ENCODE measurements at places on chromosomes 7 and 10.

DNA sequence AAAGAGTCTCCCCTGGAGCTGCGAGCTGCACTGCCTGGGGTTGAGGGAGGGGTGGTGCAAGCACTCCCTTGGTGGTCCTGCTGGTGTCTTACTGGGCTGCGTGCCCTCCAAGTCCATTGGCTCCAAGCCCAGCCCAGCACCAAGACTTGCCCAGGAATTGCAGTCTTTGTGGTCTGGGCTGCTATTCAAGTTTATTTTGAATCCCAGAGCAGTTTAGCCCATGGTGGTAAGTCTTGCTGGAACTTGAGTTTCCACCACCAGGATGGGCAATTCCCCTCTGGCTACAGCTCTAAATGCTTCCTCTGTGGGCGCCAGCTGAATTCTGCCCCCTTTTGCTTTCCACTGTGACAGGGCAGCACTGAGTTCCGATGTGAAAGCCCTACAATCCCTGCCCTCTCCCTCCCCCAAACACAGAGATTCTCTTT is 25.1 kb downstream of the GALNT11 start:
- no peak for DNase-seq

DNA sequence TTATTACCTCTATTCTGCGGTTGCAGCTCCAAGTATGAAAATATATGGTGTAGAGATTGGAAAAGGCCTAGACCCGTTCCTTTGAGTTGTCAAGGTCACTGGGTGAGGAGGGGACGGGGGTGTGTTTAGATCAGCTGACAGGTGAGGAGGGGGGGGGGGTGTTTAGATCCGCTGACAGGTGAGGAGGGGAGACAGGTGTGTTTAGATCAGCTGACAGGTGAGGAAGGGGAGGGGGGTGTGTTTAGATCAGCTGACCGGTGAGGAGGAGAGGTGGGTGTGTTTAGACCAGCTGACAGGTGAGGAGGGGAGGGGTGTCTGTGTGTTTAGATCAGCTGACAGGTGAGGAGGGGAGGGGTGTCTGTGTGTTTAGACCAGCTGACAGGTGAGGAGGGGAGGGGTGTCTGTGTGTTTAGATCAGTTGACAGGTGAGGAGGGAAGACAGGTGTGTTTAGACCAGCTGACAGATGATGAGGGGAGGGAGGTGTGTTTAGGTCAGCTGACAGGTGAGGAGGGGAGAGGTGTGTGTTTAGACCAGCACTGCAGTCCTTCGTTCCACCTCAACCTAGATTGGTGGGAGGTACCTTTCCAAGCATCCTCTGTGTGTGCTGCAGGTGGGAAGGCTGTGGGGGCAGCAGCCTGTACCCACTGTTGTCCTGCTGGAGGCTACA is 655.0 kb upstream of the ADARB2 start:
- DNase-seq = no peak

DNA sequence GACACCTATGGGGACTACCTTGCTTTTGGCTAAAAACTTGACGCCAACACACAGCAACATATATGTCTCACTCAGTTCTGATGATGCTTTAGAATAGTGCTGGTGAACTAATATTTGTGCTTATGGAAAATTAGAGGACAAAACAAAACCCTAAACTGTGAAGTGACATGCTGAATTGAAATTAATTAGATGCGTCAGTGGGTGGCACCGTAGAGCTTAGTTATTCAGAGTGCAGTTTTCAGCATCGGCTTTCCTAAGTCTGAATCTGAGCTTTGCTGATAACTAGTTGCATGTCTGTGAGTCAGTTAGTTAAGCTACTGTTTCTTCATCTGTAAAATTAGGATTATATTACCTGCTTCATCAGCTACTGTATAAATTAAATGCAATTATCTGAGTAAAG is 245.0 kb upstream of the SORCS1 start:
- no peak for DNase-seq

DNA sequence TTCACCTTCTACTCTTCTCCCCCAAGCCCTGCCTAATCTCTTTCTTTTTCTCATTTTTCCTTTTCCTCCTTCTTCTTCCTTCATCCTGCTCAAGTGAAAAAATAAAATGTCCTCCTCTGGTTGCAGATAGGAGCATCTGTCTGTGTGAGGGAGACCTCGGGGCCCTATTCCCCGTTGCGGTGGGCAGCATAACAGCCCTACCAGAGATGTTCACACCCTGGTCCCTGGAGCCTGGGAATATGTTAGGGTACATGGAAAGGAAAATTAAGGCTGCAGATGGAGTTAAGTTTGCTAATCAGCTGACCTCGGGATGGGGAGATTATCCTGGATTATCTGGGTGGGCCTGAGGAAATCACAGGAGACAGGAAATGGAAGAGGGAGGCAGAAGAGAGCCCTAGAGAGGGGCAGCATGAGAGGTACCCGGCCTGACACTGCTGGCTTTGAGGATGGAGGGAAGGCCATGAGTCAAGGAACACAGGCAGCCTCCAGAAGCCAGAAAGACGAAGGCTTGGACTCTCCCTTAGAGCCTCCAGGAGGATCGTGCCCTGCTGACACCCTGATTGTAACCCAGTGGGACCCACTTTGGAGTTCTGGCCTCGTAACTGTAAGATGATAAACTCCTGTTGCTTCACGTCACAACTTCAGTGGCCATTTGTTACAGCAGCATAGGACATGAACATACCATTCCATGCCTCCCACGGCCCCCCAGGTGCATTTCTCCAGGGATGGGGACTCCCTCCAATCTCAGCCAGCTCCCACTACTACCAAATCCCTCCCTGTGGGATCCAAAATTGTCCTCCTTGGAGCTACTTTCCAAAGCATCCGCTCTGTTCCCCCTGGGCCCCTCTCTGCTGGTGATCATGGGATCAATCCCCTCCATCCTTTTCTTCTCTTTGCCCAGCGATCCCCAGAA is 39.0 kb upstream of the ZMIZ1 start:
- DNase-seq = no peak

DNA sequence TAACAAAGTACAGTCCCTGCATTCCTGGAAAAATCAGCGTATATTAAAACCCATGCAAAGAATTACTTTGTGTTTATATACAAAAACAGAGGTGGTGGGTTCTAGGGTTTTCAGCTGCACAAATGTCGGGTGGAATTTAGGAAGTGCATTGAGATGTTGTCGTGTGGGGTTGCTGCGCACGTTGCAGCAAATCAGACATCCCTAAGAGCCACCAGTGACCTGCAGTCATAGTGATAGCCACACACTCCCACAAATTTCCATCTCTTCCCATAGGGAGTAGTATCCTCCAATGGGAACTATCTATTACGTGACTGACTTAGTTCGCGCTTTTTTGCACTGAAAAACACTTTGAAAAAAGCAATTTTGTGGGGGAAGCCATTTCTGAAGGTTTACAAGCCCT is 375.2 kb upstream of the GALNT17 start:
- DNase-seq = no peak

DNA sequence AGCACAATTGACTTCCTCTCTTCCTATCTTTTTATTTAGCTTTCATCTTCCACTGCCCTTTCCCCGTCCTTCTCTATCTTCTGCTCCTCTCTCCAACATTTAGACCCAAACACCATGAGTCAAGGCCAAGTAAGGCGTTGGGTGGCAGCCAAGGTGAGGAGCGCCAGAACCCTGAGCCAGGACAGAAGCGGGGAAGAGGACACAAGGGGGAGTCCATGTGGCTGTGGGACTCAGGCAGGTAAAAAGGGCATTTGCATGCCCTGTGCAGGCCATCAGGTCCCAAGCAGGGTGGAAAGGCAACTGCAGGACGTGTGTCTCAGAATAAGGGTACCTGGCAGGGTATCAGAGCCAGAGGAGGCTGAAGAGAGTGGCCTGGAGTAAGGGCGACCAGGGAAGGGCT is 192.4 kb upstream of the PFKP start:
- no peak for DNase-seq

GRCh38 chr10:73552819-73553715 is 38.1 kb downstream of the USP54 start:
- no peak for DNase-seq

DNA sequence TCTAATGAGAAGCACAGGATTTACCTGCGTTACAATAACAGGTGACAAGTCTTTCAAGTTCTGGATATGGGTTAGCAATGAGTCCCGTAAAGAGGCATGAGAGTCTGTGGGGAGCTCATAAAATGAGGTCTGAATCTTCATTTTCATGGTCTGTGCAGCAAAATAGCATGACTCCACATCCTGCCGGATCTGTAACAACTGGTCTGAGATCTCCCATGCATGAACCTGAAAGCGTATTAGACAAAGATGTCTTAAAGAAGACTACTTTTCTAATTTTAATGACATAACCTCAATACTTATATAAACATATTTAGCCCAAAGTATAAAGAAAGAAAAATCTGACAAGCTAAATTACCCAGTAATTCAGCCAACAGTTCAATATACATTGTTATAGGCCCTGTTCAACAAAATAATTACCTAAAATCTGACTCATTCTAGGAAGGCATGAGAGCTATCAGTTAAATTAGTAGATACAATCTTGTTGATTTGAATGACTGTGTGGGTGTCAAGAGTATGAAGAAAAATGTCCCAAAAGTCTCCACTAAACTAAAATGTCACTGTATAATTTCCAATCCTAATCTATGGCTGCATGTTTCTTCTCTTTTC is 36.9 kb downstream of the TNPO3 start:
- no peak for DNase-seq

DNA sequence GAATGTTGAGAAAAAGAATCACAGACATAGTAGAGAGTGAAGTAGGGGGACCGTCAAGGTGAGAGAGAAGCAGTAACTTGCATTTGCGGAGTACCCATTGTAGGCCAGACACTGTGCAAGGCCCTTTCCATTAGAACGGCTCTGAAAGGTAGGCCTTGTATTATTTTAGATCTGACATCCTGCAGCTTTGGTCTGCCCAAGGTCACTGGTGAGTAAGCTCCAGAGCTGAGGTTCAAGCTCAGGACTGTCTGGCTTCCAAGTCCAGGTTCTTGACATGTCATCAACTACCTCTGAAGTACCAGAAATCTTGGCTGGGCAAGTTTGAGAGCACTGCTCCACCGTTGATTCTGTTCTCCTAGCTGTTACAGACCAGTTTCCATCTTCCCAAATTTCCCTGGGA is 13.2 kb upstream of the EVX1 start:
- DNase-seq = no peak

DNA sequence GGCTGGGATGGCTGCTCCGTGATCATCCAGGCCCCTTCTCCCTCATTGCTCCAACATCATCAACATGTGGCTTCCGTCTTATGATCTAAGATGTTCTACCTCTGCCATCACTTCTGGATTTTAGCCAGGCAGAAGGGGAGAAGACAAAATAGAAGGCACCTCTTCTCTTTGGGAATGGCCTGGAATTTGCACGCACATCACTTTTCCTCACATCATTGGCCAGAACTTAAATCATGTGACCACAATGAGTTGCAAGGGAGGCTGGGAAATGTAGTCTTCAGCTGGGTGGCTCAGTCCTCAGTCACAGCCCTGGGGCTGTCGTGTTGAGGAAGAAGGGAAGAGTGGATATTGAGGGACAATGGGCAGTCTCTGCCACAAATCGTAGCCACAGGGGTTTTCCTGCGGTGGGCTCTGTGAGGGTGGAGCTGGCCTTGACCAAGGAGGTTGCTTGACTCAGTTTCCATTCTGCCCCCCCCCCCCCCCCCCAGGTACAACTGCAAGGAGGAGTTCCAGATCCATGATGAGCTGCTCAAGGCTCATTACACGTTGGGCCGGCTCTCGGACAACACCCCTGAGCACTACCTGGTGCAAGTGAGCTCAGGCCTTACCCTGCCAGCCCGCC is 50.3 kb downstream of the PALD1 start:
- no peak for DNase-seq

DNA sequence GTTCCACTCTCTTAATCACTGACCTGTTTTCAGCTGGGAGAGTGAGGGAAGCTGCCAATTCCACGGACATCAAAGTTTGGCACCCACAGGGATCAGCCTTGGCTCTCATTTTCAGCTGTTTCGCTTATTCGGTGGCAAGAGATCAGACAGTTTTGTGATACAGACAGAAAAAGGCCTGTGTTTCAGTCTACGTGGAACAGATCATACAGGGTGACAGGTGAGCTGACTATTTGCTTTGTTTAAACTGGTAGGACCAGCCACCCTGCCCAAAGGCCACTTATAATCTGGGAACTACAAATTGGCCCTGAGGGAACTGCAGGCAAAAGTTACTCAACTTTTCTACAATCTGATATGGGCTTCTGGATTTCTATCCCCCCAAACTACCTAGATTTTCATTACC is 128.6 kb downstream of the ZNF467 start:
- DNase-seq = no peak

GRCh38 chr7:114981323-114981722 is 59.4 kb downstream of the MDFIC start:
- no peak for DNase-seq

DNA sequence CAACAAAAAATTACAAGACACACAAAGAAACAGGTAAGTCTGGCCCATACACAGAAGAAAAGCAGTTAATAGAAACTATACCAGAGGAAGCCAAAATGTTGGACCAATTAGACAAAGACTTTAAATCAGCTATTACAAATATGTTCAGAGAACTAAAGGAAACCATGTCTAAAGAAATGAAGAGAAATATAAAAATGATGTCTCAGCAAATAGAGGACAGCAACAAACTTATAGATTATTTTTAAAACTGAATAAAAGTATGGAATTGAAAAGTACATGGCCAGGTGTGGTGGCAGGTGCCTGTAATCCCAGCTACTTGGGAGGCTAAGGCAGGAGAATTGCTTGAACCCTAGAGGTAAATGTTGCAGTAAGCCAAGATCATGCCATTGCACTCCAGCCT is 58.5 kb downstream of the LHFPL3 start:
- no peak for DNase-seq

DNA sequence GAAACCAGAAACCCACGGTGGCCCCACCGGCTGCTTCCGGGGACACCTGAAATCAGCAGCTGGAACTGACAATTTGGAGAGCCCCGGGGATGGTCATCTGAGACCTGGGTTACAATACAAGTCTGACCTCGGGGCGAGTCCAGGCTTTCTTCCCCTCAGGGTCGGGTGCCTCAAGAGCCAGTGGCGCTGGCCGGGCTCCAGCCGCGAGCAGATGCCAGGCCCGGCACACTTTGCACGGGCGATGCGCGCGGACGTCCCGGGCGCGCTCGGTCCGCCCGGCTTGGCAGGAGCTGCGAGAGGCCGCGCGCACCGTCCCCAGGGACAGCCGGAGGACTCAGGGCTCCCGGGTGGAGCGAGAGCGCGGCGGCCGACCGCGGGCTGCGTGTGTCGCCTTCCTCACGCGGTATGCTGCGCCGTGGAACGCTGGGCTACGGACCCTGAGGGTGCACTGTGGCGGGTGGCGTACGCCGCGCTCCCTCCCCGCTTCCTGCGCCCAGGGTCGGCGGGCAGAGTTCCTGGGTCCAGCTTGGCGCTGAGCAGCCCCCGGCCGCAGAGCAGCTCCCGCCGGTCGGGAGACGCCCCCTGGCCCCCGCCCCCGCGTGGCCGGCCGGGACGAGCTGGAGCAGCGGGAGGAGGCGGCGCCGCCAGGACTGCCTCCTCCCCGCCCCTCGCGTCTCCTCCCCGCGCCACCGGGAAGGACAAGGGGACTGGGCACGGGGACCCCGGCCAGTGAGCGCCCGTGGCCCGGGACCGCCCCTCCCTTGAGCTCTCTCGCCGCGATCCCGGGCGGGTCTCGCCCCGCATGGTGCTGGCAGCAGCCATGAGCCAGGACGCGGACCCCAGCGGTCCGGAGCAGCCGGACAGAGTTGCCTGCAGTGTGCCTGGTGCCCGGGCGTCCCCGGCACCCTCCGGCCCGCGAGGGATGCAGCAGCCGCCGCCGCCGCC is at the start of gene RBM20:
Gene RBM20, plus strand, starts transcription at position 684 of the 945 bp plus-strand sequence. Its CDS starts 119 bp downstream, at position 803.
- DNase-seq = no peak

Data from CD4-positive, alpha-beta T cell treated with Interleukin-17A for 1 hour (primary cell).